ENCODE measurements at places on chromosomes 13 and 19.

- DNase-seq, result no peak
These were observed 193.3 kb downstream of the SLC7A1 start for GRCh38 chr13:29402166-29402636.

GRCh38 chr13:113296823-113297369 is at the start of gene LAMP1:
Gene LAMP1 (plus strand): TSS chr13:113297239. CDS start chr13:113297435, 196 bp downstream.
- DNase-seq, result peak; percentile 100

DNA sequence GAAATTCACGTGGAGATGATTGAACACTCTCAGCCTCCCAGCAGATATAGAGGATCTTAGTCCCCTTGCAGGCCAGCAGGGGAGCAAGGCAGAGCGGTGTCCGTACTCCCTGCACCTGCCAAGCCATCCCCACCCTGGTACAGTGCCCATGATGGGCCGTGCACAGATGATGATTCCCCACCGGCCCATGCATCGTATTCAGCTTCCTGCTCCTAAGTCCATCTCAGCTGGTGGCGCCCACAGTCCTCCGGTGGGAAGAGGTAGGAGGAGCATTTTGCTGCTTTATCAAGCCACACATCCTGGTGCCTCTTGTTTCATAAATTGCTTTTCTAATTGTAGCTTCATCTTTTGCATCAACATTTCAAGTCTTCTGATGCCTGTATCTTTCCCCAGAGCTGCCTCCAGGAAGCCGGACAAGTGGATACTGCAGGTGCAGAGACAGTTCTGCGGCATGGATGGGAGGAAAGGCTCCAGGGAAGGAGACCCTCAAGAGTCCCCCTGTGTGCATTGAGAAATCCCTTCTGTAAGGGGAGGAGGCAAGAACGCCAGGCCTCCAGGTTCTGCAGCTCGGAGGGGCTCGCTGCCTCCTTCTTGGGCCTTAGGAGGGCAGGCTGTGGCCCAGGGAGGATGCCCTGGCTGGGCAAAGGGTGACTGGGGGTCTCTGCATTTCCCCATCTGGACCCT is 55.3 kb downstream of the F2RL3 start:
- no peak for DNase-seq

DNA sequence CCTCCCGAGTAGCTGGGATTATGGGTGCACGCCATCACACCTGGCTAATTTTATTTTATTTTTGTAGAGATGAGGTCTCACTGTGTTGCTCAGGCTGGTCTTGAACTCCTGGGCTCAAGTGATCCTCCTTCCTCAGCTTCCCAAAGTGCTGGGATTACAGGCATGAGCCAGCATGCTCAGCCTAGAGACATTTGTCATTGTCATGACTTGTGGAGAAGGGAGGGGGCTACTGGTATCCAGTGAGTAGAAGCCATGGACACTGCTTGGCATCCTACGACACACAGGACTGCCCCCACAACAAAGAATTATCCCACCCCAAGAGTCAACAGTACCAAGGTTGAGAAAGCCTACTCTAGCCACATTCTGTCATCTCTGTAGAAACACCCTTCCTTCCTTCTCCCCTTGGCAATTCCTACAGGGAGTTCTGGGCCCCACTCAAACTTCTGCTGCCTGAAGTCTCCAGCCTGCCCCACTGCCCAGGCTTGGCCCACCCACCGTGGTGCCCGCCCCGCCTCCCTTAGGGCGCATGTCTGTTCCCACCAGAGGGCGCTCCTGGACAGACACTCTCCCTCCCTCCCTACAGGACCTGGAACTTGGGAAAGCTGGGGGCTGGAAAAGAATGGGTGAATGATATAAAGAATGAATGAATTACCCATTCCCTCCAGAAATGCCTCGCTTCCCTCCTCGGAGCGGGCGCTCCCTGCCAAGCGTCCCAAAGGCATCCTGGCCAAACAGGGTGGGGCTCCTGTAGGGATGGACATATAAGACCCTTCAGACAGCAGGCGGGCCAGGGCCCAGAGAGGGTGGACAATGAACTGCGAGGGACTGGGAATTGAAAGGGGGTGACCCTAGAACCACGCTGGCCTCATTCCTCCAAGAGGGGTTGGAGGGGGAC is 5.5 kb upstream of the EMP3 start:
- peak; percentile 39 for DNase-seq

GRCh38 chr13:26021516-26021915 is 30.3 kb downstream of the SHISA2 start:
- no peak for DNase-seq

DNA sequence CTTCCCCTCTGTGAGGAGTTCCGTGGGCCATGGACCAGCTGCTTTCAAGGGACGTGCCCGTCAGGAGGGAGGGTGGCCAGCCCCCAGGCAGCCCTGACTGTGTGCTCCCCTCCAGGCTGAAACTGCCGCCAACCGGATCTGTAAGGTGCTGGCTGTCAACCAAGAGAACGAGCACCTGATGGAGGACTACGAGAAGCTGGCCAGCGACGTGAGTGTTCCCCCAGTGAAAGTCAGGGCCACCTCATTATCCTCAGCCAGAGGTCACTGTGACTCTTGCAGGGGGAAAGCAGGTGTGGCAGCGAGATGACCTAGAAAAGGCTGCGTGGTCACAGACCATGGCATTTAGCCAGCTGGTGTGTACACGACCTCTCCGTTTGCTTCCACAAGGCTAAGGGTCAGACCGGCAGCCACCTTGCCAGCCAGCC is 29.9 kb downstream of the CAPN12 start:
- DNase-seq, result no peak

DNA sequence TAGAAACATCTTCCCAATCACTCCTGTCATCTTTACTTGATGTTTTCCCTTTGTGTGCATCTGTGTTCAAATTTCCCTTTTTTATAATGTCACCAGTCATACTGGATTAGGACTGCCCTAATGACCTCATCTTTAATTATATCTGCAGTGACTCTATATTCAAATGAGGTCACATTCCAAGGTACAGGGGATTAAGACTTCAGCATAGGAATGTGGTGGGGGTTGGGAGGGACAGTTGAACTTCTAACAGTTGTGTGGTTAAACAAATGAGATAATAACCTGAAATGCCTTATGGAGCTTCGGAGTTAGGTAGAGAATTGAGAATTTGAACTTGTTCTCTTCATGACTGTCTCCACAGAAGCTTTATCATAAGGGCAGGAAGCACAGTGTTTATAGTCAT is 23.0 kb downstream of the PAN3 start:
- no peak for DNase-seq

DNA sequence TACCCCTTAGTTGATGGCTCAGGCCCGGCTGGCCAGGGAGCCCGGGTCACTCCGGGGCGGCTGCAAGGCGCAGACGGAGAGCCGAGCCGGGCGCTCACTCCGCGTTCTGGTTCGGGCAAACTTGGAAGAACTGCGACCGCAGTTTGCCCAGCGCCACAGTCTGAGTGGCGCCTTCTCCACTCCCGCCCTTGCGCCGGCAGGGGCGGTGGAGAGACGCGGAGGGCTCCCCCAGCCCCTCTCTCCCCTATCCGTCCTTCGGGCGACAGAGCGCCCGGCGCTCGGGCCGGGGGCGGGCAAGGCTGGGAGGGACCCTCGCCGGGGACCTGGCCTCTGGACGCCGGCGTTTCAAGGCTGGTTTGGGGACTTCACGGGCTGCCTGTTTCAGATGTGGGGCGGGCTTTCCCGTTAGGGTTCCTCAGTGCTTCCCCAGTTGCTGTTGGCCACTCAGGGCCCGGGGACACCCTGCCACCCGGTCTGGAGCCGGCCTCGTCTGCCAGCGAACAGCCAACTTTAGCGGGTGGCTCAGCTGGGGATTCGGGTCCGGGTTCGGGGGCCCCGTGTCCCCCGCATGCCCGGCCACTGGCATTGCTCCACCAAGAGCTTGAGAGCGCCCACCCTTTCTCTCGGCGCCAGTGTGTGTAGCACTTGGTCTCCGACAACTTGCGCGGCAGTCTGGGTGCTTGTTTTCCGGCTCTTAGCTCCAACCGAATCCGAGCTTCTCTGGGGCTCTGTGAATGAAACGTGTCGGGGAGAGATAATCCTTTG is 1.5 kb downstream of the GPC6 start:
- no peak for DNase-seq

GRCh38 chr19:17423429-17424208 is 3.8 kb downstream of the MVB12A start:
- no peak for DNase-seq

- DNase-seq, result no peak
These were observed 18.9 kb downstream of the ATP11A start for GRCh38 chr13:112708560-112709240.

DNA sequence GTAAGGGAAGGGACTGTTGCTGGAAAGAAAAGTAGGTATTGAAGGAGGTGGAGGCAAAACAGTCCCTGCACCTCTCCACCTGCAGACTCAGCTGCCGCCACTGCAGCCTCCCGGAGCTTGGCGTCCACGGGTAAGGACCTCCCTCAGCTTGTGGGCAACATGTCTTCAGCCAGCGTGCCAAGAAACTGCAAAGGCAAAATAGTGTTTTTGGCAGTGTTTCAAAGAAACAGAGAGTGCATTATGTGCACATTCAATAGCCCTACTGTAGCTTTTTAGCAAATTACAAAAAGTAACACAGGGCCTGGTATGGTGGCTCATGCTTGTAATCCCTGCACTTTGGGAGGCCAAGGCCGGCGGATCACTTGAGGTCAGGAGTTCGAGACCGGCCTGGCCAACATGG is 57.4 kb downstream of the ATP11A start:
- DNase-seq, result no peak

DNA sequence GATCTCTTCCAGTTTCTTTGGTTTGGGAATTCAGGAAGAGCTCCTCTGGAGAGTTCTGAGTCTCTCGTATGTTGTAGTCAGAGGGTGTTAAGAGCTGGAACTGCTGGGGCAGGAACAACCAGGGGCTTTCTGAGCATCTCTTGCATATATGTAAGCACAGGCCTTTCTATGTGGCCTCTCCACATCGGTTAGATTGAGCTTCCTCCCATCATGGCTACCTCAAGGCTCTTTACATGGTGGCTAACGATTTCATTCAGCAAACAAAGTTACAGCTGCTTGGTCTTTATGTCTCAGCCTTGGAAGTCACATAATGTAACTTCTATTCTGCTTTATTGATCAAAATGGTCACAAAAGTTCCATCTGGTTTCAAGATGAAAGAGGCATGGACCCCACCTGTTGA is 20.5 kb upstream of the PLAUR start:
- no peak for DNase-seq

GRCh38 chr13:36981156-36981743 is 17.9 kb downstream of the ALG5 start:
- no peak for DNase-seq

DNA sequence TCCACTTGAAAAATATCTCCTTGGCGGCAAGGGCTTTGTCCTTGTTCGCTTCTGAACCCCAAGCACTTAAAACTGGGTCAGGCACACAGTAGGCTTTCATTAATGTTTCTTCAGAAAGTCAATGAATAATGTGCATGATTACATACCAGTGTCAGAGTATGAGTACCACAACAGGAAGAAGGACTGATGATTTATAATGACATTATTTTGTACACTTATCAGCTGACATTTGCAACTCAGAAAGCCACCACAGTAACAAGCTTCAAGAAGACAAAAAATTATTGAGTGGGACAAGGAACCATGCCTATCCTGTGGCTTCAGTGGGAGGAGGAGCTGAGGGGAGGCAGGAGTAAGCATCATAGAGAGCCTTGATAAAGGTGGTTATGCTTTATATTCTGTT is 10.0 kb downstream of the POLR1D start:
- no peak for DNase-seq

DNA sequence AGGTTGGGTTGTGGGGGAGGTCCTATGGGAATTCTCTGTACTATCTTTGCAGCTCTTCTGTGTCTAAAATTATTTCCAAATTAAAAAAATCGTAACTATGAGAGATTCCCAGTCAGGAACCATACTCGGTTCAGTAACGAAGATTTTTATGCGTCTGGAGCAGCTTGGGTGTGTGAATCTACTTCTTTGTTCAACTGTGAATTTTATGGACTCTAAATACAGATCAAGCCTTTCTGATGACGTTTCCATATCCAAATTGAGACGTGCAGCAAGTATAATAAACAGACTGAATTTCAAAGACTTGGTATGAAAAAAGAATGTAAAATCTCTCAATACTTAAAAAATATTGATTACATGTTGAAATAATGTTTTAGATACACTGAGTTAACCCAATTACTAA is 30.9 kb downstream of the MLLT1 start:
- no peak for DNase-seq

GRCh38 chr13:67462098-67462497 is 232.0 kb upstream of the PCDH9 start:
- DNase-seq, result no peak

GRCh38 chr13:112819816-112820215 is 130.0 kb downstream of the ATP11A start:
- no peak for DNase-seq

- DNase-seq, result no peak
These were observed 92.7 kb downstream of the TSHZ3 start for GRCh38 chr19:31256593-31256960.

- DNase-seq, result no peak
These were observed 9.4 kb upstream of the CEACAM19 start for GRCh38 chr19:44661904-44662303.

DNA sequence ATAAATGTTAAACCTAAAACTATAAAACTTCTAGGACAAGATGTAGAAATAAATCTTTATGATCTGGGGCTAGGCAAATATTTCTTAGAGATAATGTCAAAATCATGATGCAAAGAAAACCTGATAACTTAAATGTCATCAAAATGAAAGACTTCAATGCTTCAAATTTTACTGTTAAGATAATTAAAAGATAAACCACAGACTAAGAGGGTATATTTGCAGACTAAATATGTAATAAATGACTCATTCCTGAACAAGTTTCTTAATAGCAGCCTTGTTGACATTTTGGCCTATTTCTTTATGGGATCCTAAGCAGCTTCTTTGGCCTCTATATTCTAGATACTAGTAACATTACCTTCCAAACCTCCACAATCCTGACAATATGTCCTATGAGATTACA is 2878.3 kb upstream of the PCDH20 start:
- DNase-seq, result no peak

- no peak for DNase-seq
These were observed 34.8 kb downstream of the SLC10A2 start for GRCh38 chr13:103031332-103031873.

- DNase-seq, result no peak
These were observed 1.4 kb downstream of the SIAH3 start for GRCh38 chr13:45850027-45850613.

DNA sequence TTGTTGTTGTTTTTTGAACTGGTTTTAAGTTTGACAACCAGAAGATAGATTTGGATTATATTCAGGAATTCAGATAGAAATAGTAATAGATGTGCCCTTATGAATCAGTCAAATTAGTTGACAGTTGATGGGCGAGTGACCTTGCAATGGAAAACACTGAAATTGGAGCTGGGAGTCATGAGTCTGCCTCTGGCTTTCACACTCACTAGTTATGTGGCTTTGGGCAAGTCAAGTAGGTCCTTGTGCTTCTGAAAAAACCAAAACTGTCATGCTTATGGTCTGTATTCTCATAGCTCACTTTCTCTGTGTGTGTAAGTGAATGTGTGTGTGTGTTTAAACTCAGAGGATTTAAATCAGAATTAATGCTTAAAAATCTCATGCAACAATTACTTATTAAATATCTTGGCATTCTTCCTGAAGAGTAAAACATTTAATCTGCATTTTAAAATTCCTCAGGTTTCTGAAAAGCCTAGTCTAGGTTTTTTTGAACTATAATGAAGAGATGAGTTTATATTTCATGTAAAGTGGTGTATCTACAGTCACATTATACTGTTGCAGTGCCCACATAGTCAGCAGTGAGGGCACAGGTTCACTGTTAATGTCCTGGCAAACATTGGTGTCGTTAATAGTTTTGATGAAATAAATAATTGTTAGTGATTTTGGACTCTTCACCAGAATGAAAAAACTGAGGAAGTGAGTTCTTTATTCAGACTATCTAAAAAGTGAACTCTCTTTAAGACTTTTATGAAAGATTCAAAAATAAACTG is 32.5 kb downstream of the UCHL3 start:
- no peak for DNase-seq

Data from activated naive CD4-positive, alpha-beta T cell (primary cell).